K562 (cell line): ENCODE measurements at places on chromosomes 13 and 19. TPM values are rescaled to one million over a fixed set of nuclear protein-coding genes. Genes with fewer than 3 reads are reported as not detected.

The ZBTB32 gene
- total RNA-seq: 0.20 TPM in 1 of 2 replicates, not detected in the other

The ZNF66 gene
- total RNA-seq: 1.6 TPM in 2 replicates

The SHISA2 gene
- total RNA-seq: not detected in 2 replicates

The FCER2 gene
- total RNA-seq: 0.11 and 0.38 TPM in 2 replicates

The KIR3DL1 gene
- not detected in 2 replicates for total RNA-seq

The CPB2 gene
- 0.13 and 0.16 TPM in 2 replicates for total RNA-seq

GRCh38 chr19:37362733-37363132, 8.2 kb upstream of the ZNF527 start:
- DNase-seq: peak; percentile 17

DNA sequence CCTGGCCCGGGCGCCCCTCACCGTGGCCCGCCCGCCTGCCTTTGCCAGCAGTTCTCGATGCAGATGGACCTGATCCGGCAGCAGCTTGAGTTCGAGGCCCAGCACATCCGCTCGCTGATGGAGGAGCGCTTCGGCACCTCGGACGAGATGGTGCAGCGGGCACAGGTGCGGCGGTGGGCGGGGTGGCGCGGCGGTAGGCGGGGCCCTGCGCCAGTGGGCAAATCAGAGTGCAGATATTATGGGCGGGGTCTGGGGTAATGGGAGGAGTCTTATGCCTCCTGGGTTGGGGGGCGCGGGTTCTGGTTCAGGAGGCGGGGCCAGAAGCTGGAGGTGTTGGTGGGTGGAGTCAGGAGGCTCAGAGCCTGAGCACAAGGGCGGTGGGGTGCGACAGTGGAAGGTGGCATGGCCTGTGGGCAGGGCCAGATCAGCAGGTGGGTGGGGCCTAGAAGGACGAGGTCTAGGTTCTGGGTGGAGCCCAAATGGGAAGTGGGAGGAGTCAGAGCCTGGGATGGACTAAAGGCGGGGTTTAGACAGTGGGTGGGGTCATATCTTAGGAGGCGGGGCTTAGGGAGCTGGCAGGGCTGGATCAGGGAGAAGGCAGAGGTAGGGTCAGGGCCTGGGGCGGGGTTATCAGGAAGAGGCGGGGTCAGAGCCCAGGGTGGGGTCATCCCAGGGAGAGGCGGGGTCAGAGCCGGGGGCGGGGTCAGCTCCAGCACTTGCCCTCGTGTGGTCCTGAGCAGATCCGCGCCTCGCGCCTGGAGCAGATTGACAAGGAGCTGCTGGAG, 5.6 kb downstream of the APC2 start:
- DNase-seq: peak; percentile 97

- no peak for DNase-seq
Observed at GRCh38 chr13:107960301-107960700, 255.0 kb downstream of the LIG4 start.

- no peak for DNase-seq
Observed at GRCh38 chr13:37382146-37382545, 216.4 kb downstream of the POSTN start.

- no peak for DNase-seq
Observed at GRCh38 chr19:30277941-30278881, 94.0 kb upstream of the ZNF536 start.

GRCh38 chr19:30670011-30670329, 297.8 kb downstream of the ZNF536 start:
- no peak for DNase-seq

- DNase-seq: no peak
Observed at GRCh38 chr13:27405546-27406134, 18.8 kb upstream of the GTF3A start.

DNA sequence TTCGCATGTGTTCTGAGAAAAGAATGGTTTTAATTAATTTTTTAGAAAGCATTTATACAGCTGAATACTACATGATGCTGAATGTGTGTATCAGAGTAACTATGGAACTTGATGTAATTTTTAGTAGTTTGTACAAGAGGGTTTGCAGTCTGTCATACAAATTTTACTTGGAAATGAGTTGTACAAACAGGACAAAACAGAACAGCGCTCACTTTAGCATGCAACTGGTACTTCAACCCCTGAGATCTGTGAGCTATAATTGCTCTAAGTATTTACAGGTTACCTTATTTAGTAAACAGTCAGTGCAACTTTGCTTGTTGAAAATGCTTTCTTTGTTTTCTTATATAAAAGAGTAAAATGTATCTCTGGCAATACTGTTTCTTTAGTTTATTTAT, 706 bp downstream of the TNFRSF19 start:
- no peak for DNase-seq

GRCh38 chr19:44987148-44987675, 14.1 kb upstream of the RELB start:
- DNase-seq: no peak

- no peak for DNase-seq
Observed at GRCh38 chr19:9054765-9055164, 32.1 kb upstream of the OR1M1 start.

DNA sequence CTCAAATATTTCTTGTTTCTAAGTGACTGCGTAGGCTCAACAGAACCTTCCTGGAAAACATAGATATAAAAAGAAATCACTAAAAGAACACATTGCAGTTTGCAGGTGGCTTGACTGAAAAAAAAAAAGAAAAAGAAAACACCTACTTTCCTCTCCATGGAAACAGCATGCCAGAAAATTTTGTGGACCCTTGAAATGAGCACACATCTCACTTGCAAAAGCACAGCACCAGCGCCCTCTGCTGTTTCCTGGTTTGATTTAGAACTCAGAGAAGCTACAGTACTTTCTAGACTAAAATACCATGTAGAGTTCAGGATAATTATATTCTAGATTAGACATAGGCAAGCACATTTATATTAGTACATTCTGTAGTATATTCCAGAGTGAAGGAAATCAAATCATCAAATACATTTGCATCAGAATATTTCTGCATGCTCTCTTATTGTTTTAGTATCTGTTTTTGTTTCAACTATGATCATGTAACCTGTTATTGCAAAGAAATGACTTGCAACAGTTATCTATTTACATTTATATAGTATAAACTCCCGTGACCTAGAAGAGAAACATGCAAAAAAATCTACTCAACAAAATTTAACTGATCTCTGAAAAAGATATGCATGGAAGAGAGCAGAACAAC, 22.3 kb upstream of the XPO4 start:
- peak; percentile 33 for DNase-seq

GRCh38 chr13:87280139-87280538, 391.0 kb upstream of the SLITRK5 start:
- no peak for DNase-seq

DNA sequence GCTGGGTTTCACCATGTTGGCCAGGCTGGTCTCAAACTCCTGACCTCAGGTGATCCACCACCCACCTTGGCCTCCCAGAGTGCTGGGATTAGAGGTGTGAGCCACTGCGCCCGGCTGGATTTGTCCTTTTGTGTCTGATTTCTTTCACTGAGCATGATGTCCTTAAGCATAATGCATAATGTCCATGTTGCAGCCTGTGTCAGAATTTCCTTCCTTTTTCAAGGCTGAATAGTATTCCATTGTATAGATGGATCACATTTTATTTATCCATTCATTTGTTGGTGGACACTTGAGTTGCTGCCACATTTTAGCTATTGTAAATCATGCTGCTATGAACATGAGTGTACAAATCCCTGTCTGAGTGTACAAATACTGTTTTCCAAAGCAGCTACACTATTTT, 25.5 kb downstream of the RFX2 start:
- DNase-seq: no peak
